NCI-H187 treated with DMSO at 0.1 percent for 48 hours (cell line): ENCODE measurements at places on chromosomes 2 and 18.

DNA sequence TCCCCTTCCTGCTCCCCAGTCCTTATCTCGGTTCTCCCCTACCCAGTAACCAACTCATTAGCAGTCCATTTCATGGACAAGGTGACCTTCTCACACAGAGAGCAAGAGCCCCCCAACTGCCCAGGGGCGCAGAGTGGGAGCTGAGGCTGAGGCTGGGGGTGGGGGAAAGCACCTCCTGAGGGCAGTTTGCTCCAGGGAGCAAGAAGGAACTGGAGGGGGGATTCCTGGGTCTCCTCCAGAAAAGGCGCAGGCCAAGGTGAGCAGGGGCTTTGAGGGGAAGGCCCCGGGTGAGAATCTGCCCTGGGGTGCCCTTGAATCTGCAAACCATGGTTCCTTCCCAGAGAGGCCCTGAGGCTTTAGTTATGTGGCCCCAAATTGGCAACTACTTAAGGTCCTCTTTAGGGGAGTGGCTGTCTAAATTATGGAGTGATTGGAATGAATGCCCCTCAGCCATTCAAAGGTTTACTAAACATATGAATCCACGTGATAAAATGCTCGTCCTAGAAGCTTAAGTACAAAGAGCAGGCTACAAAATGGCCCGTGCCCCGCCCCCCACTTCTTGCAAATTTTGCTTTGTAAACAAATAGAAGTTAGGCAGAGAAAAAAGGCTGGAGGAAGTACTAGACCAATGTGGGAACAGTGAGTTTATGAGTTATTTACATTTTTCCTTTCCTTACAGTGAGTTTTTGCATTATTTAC lies 123.5 kb upstream of the HS6ST1 start:
- DNase-seq: no peak

GRCh38 chr2:112255875-112256274 lies 1.0 kb upstream of the ZC3H8 start:
- DNase-seq: no peak

DNA sequence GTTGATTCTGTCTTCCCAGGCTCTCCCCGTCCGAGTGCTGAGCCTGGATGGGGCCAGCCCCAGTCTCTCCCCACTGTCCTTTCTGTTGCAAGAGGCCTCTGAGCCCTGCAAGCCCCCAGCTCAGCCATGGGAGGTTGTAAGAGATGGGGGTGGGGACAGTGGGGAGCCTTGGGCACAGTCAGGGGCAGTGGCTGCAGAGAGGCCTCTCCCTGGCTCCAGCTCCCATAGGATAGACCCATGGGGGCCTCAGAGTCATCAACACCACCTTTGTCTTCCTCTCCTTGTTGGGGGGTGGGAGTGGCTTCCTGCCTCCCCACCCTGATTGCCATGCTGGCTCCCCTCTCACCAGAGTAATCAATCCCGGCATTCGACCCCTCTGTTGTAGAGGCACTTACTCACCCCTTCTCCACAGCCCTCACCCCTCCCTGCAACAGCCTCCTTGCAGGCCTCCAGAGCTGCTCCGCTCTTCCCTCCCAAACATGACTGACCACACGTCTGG lies 37.5 kb upstream of the NPAS2 start:
- DNase-seq: no peak

DNA sequence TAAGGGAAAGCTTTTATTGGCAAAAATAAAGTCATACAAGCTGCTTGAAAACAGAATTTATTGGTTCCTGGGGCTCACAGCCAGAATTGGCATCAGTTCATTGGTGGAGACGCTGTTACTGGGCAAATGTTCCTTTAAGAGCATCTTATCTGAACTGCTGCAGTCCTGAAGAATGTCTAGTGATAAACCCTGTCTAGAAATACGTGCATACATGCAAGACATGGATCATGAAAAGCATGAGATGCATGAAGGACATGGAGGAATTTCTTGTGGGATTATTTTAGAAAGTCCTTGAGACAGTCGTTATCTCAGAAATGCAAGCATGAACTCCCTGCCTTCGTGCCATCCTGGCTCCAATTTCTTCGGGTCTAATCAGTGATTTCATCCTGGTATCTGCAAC lies 32.5 kb upstream of the FHOD3 start:
- DNase-seq: no peak

- DNase-seq: no peak
These were observed 18.7 kb upstream of the MAP4K3 start for GRCh38 chr2:39455826-39456225.

DNA sequence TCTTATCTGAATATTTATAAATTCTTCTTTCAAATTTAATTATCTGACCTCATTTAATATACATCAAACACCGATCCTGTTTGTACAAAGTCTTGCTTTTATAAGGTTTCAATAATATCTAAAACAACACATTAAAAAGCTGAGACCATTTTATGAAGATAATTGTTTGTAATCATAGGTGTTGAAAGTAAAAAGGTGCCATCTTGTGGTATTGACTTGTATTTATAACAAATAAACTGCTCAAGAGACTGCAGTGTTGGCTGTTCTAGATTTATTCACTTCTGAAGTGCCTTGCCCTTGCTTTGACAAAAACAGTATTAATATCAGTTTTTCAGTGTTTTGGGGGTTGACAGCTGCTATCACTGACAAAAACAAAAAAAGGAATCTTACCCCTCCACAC lies 286.8 kb upstream of the HNMT start:
- DNase-seq: no peak

DNA sequence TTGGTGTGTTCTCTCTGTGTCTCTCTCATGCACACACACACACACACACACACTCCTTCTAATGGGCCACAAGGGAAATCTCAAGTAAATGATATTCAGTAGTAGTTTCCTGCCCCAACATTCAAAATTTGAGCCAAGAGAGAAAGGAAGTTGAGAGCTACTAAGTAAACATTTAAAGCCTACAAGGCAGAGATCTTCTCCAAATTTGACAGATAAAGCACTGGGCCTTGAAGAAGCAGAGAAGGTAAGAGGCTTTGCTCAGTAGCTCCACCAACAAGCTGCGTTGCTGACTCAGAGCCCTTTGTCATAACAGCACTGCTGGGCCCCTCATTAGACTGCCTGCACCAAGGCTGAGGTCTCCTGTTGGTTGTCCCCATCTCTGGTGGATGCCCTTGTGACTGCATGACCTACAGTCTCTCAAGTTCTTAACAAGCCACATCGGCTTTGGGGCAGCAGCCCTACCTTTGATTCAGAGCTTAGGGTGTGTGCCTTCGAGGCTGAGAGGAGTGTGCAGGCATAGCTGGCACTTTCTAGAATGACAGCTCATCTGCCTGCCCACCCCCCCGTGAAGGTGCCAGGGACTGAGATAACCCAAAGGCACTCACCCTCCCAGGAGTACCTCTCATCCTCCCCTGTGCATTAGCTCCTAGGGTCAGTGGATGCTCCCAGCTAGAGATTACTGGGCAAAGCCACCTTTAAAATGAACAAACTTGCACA lies 32.3 kb upstream of the NEB start:
- no peak for DNase-seq

- no peak for DNase-seq
These were observed 88.0 kb downstream of the ZCCHC2 start for GRCh38 chr18:62610701-62611411.

DNA sequence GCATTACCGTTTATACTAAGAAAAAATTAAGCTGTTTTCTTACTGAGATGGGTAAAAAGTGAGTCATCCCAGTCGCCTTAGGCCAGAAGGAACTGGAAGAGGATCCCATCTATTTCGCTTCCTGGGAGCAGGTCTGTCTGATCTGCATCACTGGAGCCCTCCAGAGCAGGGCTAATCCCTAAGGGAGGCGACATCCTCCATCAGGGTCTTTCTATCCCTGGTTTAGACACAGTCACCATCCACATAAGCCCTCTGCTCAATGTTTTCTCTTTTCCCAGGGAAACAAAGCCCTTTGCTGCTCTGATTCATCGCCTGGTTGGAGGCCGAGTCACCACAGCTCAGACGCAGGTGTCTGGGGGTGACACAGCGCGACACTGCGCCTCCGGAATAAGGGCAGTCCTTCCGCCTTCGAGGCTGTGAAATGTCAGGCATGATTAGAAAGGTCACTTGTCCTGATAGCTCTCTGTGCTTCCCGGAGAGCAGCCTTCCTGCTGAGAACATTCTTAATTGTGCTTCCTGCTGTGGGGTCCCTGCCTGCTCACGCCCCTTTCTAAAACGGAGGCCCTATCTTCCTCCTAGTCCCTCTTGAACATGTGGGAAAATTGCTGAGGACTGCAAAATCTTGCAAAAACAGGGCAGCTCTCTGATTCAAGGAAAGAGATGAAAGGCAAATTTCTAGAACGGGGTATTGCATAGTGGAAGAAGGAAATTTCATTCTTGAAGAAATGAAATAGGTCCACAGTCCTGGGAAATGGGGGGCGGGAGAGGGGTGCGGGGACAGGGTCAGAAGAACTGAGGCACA lies 56.3 kb downstream of the MARCHF4 start:
- no peak for DNase-seq

GRCh38 chr2:165114346-165114939 lies 89.4 kb downstream of the SCN3A start:
- no peak for DNase-seq

GRCh38 chr2:49225126-49225525 lies 70.8 kb upstream of the FSHR start:
- no peak for DNase-seq

GRCh38 chr2:31688282-31688681 lies 107.5 kb upstream of the SRD5A2 start:
- DNase-seq: no peak

DNA sequence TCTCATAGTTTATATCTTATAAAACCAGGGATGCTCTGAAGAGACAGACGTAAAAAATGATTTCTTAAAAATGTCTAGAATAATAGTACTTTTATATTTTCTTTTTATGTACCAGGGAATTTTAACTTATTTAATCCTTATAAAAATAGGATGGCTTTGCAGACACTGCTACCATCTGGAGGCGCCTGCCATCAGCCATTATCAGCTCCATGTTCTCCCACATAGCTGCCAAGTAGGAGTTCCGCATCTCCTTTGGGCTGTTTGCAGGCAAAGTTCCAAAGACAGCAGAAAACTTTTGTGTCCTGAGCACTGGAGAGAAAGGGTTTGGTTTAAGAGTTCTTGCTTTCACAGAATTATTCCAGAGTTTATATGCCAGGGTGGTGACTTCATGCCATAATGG lies 69.2 kb downstream of the MTX2 start:
- DNase-seq: no peak

- DNase-seq: no peak
These were observed 176.0 kb downstream of the MGAT5 start for GRCh38 chr2:134429886-134430285.

- no peak for DNase-seq
These were observed 9.8 kb upstream of the MREG start for GRCh38 chr2:216023055-216023648.

DNA sequence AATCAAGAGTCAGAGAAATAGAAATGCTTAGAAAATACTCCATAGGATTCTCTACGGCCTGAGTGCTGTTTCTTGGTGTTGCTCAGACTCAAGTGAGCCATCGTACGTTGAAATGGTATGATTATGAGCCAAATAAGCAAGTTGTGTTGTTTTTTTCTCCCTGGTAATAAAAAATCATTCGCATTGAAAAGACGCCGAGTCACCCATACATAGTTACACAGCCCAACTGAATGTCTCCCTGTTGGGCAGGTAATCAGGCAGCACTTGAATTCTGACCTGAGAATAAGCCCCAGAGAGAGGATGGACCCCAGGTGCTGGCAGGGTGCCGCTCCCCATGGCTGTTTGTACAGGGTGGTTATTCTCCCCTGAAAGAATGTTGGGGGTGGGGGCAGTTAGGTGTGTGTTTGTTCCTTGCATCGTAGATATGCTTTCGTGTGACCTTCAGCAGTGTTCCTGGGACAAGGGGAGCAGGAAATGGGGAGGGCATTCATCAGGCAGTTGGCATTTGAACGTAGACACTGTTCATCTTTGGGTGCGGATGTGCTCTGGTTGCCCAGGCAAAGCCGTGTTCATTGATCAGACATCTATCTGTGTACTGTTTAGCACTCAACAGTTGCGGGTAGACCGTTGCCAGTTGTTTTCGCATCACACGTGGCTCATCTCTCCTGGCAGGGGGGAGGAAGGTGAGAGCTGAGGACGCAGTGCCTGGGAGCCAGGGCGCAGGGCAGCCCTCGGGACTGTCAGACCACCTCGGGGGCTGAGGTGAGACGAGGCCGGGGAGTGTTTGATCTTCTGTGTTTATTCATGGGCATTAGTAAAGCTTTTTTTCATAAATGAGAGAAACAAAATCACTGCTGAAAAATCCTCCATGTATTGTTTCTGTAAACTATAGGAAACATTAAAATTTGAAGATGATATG lies 27.3 kb downstream of the MTCL1 start:
- DNase-seq: no peak

DNA sequence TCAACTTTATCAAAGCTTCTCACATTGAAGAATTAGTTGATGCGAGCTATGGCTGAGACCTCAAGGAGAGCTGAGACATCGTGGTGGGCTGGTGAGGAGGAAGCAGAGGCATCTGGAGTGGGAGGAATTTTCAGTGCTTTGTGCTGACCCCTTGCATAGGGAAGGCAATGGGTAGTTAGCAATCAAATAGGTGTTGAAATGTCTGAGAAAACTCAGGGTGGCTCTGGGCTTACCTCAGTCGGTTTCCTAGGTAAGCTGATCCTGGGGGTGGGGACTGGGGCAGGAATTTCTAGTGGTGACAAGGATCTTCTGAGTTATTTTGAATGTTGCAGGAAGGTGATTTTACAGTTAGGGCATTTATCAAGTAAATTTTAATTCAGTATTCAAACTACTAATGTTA lies 20.7 kb upstream of the DPP10 start:
- DNase-seq: no peak
